ENCODE measurements at places on chromosomes 5 and 9.
A peak's percentile ranks its signal among the peaks of the same experiment; 100 is the strongest.

- DNase-seq, result no peak
These were observed 473.6 kb downstream of the DMAC1 start for GRCh38 chr9:7325995-7326394.

- DNase-seq, result no peak
These were observed 91.4 kb upstream of the FCN2 start for GRCh38 chr9:134789168-134789567.

- no peak for DNase-seq
These were observed 41.0 kb upstream of the ANGPTL2 start for GRCh38 chr9:127163409-127163808.

DNA sequence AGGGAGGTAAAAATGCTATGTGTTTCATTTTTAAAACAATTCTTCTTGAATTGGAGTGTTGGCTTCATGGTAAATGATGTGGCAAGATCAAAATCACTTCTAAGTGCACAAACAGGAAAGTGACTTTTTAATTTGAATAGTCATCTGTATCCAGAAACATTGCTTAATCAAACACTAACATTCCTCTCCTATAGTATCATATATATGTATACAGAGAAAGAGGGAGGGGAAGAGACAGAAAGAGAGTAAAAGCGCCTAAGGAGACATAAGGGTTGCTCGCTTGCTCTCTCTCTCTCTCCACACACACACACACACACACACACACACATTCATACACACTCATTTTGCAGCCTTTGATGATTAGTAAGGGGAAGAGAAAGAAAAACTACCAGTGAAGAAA, 95.4 kb upstream of the PRDM9 start:
- no peak for DNase-seq

DNA sequence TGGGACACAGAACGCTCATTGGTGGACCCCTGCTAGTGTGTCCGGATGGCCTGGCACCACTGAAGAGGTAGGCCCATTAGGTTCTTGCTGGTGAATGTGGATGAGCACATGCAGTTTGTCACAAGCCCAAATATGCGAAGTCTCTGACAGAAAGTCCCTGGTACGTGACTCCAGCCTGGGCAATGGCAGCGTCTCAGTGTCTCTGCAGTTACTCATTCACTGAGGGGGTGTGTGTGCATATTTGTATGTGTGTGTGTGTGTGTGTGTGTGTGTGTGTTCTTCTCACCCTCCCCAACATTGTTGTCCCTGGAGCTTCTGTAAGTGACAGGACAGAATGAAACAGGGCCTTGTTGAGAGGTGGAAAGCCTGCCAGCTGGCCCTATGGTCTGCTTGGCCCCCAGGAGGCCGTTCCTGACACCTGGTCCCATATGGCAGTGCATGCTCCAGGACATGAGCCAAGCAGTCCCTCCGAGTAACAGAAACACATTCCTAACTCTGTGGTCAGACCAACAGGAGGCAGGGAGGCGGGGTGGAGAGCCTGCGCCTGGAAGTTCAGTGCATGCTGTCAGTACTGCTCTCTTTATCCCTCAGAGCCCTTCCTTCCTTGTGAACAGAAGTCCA, 169.9 kb downstream of the SLC28A3 start:
- DNase-seq, result no peak

- no peak for DNase-seq
These were observed 97.5 kb downstream of the SAXO1 start for GRCh38 chr9:18935541-18935940.

DNA sequence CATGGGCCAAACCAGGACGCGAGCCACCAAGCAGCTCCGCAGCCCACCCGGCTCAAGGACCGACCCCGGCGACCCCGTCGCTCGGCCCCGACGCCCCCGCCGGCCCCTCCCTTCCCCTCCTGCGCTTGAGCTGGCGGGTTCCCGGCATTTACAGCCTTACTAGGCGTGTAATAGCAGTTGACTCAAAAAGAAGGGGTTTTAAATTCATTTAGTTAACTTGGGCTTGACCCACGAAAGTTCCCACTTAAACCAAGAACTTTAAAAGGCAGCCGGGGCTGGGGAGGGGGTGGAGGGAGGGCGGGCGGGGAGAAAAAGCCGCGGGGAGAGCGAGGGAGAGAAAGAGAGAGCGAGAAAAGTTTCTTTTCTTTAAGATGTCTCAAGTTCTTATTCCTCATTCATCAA, 636 bp downstream of the PRDM12 start:
- DNase-seq, result no peak

GRCh38 chr5:81408496-81408895, 14.6 kb upstream of the ACOT12 start:
- DNase-seq, result no peak

DNA sequence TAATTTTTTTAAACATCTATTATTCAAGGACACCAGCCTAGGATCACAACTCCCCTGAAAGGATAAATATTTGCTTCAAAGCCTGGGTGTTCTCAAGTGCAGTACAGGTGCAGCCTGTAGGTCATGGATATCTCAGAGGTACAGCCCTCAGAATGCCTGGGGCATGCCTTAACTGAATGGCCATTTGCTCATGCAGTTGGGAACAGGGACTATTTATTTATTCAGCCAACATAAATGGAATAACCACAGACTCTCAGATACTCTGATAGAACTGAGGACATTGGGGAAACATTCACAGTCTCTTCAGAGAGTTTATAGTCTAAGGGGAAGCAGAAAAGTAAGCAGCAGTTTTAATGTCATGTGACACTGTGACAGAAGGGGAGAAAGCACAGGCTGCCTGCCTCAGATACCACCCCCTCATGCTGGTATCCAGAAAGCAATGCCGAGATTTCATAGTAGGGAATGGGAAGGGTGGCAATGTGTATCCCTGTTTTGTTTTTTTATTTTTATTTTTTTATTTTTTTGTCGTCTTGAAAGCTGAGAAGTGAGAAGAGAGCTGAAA, 112.6 kb downstream of the MACIR start:
- no peak for DNase-seq

DNA sequence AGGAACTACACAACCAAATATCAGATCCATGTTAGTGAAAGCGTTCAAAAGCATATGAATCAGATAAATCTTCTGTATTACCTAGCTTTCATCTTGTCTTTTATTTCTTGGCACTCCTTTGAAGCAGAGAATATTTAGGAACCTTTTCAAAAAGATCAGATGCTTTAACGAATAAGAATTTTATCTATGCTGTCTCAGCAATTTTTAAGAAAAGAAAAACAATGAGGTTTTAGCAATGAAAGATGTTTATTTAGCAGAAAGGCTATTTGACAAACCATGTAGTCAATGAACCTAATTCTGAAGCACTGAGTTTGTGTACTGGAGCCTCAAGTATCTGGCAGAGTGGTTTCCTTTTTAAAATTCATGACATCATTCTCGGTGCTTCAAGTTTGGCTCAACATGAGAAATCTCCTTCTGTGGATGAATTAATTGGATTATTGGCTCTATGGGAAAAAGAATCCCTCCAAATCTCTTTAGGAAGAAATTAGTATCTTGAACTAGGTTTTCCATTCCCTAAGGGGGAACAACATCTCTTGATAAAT, 534.7 kb downstream of the CAAP1 start:
- no peak for DNase-seq

GRCh38 chr5:129904667-129905472, 605 bp downstream of the CHSY3 start:
- no peak for DNase-seq

GRCh38 chr9:92763721-92764380, 782 bp downstream of the BICD2 start:
- DNase-seq, result peak; percentile 3

- DNase-seq, result no peak
These were observed at the start of gene SH3TC2 for GRCh38 chr5:149063017-149063687. Gene SH3TC2, minus strand, starts transcription at chr5:149063062. Its CDS starts 40 bp downstream, at chr5:149063022.

- no peak for DNase-seq
These were observed 20.7 kb downstream of the CEMIP2 start for GRCh38 chr9:71747576-71747975.

- no peak for DNase-seq
These were observed 26.0 kb upstream of the EPB41L4B start for GRCh38 chr9:109346904-109347303.

DNA sequence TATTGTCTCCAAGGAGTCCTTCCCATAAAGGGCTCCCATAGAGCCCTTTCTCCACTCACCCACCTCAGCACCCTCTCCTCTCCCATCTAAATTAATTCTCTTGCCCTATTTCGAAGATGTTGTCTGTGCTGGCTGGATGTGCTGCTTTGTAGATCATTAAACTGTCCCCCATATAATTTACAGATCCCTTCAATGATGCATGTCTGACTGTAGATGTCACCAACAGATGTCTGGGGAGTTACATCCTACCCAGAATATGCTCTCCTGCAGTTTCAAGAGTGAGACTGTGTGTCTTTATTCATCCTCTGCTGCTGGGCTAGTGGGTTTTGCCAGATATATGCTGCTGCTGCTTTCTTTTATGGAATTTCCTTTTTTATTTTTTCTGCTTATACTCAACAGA, 351.2 kb downstream of the MLLT3 start:
- DNase-seq, result no peak

- DNase-seq, result no peak
These were observed 1.3 kb upstream of the SHISAL2B start for GRCh38 chr5:64688965-64689364.

- no peak for DNase-seq
These were observed 148.3 kb downstream of the ENC1 start for GRCh38 chr5:74492230-74492629.

DNA sequence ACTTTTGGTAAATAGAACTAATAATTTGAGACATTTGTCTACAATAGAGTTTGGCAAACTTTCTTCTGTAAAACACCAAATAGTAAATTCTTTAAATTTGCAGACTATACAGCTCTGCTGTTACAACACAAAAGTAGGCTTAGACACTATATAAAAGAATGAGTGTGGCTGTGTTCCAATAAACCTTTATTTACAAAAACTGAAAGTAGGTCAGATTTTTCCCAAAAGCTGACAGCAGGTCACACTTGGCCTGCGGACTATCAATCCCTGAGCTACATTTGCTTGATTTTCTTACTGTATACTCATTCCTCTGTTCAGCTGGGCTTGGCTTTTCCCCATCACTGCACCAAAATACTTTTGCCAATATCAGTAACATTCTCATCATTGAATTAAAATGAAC, 189.4 kb downstream of the COMMD10 start:
- no peak for DNase-seq

- DNase-seq, result no peak
These were observed 6.9 kb downstream of the MEGF10 start for GRCh38 chr5:127297348-127298035.

DNA sequence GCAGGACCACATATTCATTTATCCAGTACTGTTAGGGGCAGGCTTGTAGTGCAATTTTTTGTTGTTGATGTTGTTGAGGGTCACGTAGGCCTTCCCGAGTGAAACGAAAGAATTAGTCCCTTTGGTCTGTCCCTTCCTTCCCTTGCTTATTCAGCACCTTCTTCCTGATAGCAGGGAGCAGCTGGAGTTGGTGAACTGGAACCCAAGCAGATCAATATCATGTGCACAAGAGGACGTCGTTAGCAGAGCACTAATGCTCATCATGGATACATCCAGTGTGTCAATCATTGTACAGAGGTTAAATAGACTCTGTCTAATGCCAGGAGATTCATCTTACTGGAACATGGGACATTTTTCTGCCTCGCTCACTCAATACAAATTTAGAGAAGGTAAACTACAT, 33.0 kb upstream of the MAP1B start:
- no peak for DNase-seq

- no peak for DNase-seq
These were observed 11.0 kb upstream of the SNCAIP start for GRCh38 chr5:122301016-122301415.

DNA sequence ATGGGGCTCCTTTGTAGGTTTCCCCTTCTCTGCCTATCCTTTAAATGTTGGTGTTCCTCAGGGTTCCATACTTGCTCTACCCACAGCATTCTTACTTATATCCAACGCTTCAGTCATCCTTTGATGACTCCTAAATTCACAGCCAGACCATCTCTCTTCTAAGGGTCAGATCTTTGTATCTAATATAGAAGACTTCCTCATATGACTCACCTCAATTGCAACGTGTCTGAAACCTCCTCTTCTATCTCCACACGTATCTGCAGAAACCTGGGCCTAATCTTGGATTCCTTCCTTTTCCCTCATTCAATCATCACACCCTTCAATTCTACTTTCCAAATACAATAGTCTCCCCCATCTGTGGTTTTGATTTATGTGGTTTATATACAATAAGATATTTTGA, 68.3 kb downstream of the HMGCR start:
- no peak for DNase-seq

DNA sequence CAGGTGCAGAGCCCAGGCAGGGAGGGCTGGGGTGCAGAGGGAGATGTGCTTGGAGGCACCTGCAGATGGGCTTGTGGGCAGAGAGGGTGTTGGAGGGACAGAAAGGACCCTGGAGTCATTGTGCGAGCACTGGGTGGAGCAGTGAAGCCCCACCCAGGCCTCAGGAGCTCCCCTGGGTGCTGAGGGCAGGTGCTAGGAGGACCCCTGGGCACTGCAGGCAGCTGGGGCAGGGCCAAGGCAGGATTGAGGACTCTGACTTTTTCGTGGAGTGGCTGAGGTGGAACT, 10.3 kb upstream of the SLC6A18 start:
- no peak for DNase-seq

- no peak for DNase-seq
These were observed 1127.5 kb downstream of the TAF11L14 start for GRCh38 chr5:18761801-18762200.

DNA sequence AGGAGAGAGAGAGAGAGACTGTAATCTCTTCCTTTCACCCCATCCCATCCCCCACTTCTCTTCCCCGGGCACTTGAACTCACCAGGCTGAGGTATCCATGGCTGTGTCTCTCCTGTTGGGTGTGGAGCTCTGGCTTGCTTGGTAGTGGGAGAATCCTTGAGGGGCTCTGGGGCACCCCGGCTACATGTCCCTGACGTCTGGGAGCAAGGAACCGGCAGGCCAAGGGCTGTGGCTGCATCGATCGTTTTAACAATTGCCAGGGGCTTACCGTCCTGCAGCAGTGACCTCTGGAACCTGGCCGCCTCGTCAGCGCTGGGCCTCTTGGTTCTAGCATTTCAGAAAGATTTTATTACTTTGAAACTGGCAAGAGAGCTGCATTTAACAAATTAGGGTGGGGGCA, 30.0 kb downstream of the FGF18 start:
- DNase-seq, result no peak

DNA sequence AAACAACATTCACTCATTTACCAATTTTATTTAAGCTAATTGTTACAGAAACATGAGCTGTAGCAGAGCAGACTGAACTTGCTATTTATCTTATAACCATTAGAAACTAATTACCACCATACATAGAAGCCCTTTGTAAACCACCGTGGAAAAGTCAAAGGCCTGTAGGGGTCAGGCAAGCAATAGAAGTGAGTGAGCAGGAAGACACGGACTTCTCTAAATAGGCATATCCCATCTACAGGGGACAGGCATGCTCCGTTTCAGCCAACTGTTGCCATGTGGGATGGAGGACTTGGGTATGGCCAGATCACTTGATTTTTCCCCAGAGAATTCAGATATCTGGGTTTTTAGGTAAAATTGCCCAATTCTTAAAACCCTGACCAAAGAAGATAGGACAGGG, 44.8 kb downstream of the PRRC1 start:
- DNase-seq, result no peak

DNA sequence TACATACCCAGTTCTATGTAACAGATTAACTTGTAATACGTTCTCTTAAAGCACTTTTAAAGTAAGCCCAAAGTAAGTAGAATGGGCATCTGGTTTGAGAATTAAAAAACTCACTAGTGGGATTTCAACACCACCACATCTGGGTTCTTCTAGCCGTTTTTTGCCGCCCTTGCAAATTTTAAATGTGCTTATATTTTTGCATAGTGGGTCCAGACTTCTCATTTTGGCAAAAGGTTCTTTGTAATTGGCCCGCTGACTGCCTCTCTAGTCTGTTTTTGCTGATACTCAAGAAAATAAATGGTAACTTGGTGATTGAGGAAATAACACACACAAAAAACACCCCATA, 582 bp upstream of the FBXO4 start:
- DNase-seq, result no peak
